ENCODE measurements at places on chromosomes 2 and 18.
A peak's percentile ranks its signal among the peaks of the same experiment; 100 is the strongest.

GRCh38 chr2:24515831-24516230 is 24.8 kb downstream of the NCOA1 start:
- DNase-seq, result no peak

DNA sequence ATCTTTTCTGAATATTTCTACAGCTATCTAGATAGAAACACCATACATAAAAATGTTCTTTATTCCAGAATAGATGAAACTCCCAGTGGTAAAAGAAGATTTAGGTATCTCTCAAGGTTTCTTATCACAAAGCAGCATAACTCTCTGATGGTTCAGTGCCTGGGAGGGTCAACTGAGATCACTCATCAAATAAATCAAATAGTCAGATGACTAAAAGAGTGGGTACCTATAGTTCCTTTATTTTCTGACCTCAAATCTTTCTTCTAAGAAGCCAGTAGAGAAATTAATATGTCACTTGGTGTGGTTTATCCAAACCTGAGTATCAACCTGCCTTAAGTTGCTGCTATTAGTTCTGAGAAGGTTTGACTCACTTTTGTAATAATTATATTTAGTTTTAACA is 120.9 kb downstream of the TMEFF2 start:
- no peak for DNase-seq

GRCh38 chr2:233213975-233214374 is 37.5 kb upstream of the ATG16L1 start:
- DNase-seq, result no peak

- no peak for DNase-seq
Observed at GRCh38 chr2:98504381-98505109, 59.9 kb downstream of the INPP4A start.

GRCh38 chr2:196274387-196274809 is 103.0 kb upstream of the STK17B start:
- DNase-seq, result peak; percentile 14

- DNase-seq, result no peak
Observed at GRCh38 chr2:203886661-203887151, 19.1 kb downstream of the CTLA4 start.

- no peak for DNase-seq
Observed at GRCh38 chr2:86411396-86411795, 29.8 kb upstream of the KDM3A start.

DNA sequence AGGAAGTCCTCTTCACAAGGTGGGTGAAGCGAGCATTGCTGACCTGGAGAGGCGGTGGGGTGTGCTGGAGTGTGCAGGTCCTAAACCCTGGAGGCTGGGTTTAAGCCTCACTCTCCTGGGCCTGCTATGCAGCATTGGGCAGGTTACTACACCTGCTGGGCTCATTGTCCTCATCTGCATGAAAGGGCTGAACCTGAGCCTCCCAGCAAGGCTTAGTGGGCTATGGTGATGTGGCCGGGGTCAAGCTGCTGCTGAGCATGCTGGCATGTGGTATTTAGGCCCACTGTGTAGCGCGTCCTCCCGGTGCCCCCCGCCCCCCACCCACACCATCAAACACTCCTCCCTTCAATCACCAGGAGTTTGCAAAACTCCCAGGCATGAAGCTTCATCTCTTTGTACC is 37.3 kb downstream of the INHBB start:
- no peak for DNase-seq

- DNase-seq, result peak; percentile 33
Observed at GRCh38 chr18:34661464-34662087, 48.5 kb upstream of the DTNA start.

DNA sequence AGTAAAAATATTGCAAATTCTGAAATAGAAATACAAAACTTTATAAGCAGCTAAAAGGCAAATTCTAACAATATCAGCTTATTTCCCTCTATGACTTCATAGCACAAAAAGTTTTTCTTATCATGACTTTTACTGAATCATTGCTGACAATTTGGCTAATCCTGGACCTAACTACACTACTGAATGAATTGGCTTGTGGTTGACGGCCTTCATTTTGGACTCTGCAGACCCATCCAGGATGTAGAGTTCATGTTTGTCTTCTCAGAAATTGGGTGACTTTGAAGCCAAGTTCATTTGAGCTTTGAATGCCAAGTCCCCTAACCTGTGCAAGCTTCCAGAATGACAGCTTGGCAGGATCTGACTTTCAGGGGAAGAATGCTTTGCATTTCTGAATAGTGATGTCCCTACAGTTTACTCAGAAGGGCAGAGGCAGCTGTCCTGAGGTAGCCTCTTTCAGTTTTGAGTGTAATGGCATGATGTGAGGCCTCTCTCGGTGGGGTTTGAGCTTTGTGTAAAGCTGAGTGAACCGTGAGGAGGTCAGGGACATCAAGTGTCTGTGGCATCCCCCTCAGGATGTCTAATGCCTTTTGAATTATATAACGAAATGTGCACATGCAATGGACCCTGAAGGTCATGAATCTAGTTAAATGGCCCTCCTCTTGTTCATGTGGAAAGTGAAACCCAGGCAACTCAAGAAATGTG is 48.0 kb downstream of the EFEMP1 start:
- DNase-seq, result no peak

DNA sequence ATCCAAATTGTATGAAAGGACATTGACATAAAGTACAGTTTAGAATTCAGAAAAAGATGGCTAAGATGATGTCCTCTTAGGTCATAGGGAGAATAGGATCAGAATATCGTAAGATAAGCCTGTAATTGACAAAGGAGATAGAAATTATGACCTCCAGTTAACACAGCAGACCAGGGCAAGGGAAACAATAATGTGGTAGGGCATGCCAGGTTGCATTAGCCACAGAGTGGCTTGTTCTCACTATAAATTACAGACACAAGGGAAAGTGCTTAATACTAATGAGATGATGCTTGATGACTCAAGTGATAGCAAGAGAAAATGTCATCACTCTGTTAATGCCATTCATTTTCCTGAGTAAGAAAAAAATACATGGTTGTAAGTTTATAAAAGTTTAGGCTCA is 48.9 kb upstream of the LRP1B start:
- DNase-seq, result no peak

- DNase-seq, result no peak
Observed at GRCh38 chr2:150428641-150429040, 58.8 kb downstream of the RND3 start.

DNA sequence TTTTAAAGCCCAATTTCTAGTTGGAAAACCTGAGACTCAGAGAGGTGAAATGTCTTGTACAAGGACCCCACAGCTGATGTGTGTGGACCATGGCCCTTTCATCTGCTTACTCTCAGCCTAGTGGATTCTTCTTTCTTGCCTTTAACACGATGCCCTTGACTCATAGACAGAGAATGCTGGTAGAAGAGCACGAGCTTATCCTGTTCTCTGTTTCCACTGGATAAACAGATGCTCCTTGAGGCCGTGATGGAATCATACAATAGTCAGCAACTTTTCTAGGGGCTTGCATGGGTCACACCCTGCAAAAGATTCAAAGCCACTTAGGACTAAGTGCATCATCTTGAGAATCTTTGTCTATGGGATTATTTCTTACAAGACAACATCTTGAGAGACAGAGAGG is 50.9 kb downstream of the MYCN start:
- DNase-seq, result no peak

DNA sequence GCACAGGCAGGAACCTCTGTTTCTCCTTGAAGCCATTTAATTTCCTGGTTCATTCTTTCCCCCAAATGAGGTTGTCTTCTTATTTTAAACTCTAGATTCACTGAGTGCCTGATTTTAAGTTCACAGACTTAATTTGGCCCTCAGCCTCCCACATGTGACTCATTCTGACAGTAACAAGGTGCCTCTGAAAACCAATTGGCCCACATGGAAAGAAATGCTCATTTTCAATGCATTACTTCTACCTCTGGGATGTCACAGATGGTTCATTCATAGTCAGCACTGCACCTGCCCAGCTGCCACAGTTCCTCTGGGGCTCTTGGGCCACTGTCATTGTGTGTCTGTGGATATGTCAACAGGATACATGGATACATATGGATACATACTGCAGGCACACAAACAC is 140.4 kb upstream of the CAPN13 start:
- no peak for DNase-seq

DNA sequence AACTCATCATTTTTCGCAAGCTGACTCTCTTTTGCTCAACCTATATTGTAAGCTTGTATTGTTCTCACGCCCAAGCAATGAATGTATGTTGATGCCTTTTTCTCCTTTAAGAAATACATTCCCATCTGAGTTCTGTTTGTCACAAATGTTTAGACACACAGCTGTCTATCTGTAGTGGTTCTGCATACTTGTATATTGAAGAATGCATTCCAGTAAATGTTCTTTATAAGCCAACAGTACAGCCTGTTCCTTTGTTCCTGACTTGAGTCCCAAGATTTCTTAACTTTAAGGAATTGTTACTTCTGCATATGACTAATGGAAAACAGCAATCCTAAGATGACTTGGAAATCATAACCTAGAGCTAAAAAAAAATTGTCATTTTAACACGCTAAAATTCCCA is 849.1 kb upstream of the POU3F3 start:
- DNase-seq, result no peak

- DNase-seq, result no peak
Observed at GRCh38 chr18:12924616-12925015, 23.2 kb upstream of the SEH1L start.

DNA sequence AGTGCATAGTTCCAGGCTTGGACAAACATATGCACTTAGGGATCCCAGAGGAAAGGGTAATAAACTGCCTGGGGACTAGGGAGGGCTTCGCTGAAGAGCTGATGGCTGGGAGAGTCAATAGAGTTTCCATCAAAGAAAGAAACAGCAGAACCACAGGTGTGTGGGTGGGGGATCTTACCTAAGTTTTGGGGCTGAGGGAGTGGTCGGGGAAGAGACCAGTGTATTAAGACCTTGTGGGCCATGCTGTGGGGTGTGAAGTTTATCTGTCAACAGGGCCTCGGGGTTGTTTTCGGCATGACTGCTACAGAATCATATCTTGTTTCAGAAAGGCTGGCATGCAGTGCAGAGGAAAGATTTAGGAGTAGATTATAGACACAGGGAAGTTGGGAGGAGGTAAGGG is 31.2 kb upstream of the GTF2A1L start:
- no peak for DNase-seq

DNA sequence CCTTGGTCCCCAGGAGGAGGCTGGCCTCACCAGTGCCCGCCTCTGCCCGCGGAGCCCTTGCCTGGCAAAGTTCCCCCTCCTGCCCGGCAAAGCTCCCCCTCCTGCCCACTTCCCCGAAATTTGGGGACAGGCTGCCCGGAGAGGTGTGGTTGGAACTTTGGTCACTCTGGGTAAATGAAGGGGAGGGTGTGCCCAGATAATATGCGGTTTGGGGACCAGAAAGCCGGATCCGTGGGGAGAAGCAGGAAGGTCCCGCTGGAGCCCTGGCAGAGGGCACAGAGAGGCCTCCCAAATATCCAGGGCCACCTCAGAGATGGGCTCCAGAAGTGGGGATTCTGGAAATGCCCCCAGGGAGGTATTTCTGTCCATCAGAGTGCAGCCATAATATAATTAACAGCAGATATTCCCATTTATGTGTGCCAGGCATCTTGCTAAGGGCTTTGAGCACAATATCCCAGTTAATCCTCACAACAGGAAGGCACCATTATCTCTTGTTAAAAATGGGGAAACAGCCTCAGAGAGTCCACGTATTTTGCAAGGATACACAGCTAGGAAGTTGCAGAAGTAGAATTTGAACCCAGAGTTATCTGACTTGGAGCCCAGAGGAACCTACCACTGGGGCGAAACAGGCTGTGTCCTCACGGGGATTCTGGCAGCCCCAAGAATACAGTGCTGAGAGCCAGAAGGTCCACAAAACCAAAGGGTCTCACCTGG is 914 bp downstream of the STEAP3 start:
- DNase-seq, result no peak

DNA sequence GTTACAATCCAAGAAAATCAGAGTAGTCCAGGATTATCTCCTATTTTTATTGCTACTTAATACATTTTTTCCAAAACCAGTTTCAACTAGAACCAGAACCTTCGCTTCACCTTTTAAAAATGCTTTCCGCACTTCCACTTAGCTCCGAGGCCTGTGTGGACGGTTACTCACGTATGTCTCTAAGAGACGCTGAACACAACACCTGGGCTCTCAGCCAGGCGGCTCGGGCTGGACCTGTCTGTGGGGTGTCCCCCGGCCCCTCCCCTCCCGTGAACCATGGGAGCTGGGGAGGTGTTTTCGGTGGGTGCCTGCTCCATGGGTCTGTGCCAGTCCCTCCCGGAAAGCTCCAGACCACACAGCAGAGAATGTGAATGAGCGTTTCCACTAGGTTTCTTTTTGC is 223.8 kb downstream of the GLI2 start:
- no peak for DNase-seq

GRCh38 chr2:217481577-217481976 is 521.2 kb downstream of the TNS1 start:
- DNase-seq, result no peak

GRCh38 chr18:54878159-54878622 is 49.9 kb downstream of the RAB27B start:
- no peak for DNase-seq

DNA sequence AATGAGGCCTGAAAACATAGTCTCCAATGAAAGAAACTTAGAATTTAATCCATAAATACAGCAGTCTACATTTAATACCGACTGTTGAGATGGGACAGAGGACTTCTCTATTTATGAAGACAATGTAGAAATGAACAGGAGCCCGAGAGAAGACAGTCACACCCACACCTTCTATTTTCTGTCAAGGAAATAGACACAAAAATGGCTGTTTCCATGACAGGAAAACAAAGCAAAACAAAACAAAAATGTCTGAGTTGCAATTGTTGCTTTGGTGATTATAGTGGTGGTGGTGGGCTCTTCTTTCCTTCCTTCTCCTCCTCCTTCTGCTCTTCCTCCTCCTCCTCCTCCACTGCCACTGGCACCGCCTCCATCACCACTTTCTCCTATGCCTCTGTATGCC is 72.3 kb upstream of the CCDC68 start:
- DNase-seq, result no peak

GRCh38 chr2:96505231-96505889 is at the start of gene NEURL3:
Gene NEURL3, minus strand, starts transcription at chr2:96505357. Its CDS starts 71 bp downstream, at chr2:96505286.
- DNase-seq, result peak; percentile 88

DNA sequence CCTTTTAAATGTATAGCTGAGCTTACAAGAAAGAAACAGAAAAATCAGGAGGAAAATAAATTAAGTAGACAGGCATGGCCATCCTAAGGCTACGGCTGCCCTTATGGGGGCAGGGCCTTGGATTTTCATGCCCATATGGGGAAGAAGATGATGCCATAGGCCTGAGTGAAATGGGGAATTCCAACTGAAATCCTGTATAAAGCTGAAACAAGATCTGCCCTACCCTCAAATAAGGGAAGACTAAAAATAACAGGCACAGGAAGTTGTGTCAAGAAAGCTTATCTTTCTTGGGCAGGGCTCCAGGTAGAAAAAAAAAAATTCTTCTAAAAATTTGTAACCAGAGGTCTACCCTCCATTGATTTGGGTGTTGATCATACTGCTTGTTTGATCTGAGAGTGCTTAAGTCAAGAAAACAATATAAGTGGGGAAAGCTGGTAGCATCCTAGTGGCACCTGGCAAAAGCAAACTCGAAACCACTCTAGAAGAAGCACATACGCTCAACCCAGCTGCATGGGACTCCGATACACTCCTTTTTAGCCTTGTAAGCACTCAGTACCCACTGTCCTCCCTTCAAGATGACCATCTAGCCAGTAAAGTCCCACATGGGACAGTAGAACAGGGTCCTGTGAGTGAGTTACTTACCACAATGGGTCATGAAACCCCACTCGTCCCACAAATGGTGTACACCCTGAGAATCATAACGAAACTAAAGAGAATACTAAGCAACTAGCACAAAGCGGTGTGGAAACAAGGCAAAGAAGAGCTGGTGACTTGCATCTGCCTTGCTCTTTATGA is 22.3 kb downstream of the DNAH7 start:
- no peak for DNase-seq

Measured in Calu3 (cell line).